T-helper 17 cell (primary cell): ENCODE measurements at places on chromosomes 1 and 21.

- H3K4me1 ChIP-seq: peaks cover 56% of the 10 kb centered on the region
- peak overlapping the region; percentile 75 for H3K27ac ChIP-seq
- H3K4me3 ChIP-seq: no peak overlapping the region
- no peaks in the 10 kb centered on the region for H3K27me3 ChIP-seq
These were observed 6.1 kb downstream of the SNAP47 start for GRCh38 chr1:227741166-227741870.

DNA sequence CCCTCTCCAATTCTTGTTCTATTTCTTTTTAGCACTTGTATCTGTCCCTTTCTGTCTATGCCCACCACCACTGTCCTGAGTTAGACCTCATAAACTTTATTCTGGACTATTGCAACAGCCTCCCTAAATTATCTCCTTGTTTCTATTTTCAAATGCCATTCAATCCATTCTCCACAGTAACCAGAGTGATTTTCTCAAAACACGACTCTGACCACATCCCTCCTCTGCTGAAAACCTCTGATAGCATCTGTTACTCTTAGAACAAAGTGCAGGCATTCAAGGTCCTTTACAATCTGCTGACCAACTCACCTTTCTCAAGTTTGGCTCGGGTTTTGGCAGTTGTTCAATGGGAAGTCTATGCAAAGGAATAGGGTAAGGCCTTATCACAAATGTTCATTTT, 22.8 kb upstream of the GPX7 start:
- H3K4me1 ChIP-seq: peaks cover 13% of the 10 kb centered on the region
- H3K4me3 ChIP-seq: no peak overlapping the region
- no peaks in the 10 kb centered on the region for H3K36me3 ChIP-seq
- no peaks in the 10 kb centered on the region for H3K27me3 ChIP-seq
- H3K27ac ChIP-seq: no peak overlapping the region

DNA sequence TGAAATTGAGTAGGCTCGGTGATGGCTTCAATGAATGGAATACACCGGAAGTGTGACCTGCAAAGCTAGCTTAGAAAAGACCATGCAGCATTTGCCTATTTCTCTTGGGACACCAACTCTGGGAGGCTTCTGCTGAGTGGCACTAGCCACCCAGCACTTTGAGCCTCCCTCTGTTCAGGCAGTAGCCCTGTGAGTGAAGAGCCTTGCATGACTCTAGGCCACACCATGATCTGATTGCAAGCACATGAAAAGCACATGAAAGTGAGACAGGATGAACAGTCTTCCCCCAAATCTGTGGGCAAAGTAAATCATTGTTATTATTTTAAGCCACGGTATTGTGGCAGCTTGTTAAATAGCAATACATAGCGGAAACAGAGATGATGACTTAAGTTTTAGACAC, 2.8 kb downstream of the CD48 start:
- DNase-seq: no peak
- H3K27me3 ChIP-seq: no peaks in the 10 kb centered on the region
- no peak overlapping the region for H3K27ac ChIP-seq
- no peak overlapping the region for H3K4me3 ChIP-seq
- peaks cover 47% of the 10 kb centered on the region for H3K4me1 ChIP-seq

DNA sequence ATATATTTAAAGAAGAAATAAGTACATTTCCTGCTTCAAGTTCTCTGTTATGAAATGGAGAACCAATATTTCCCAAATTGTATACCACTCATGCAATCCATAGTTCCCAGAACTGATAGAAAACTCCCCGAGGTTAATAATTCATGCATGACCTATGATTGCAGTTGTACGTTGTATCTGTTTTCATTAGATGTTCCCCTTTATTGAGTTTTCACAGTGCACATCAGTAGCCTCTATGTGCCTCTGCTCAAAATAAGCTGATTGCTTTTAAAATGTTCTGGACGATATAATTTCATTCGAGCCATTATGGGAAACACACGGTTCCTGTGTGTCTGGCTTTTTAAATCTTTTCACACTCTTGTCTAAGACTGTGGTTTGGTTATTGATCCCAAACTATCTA, 253.1 kb upstream of the KIAA0040 start:
- H3K27me3 ChIP-seq: peaks cover 37% of the 10 kb centered on the region
- H3K4me3 ChIP-seq: no peak overlapping the region
- no peak overlapping the region for H3K27ac ChIP-seq
- no peaks in the 10 kb centered on the region for H3K36me3 ChIP-seq
- peaks cover 4% of the 10 kb centered on the region for H3K4me1 ChIP-seq

DNA sequence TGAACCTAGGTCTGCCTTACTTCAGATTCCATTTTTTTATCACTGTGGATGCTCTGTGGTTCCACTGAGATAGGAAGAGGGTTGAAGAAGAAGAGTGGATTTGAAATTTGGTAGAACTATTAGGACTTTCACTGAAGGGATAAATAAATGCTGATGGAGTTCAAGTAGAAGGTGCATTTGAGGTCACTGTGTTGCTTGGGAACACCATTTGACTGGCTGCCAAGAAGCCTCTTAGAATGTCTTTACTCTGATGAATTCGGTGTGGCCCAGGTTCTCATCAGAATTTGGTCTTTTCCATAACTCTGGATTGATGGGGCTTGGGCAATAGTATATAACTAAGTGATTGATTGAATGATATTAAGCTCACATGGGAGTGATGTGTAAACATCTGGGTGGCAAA, 11.9 kb downstream of the XPR1 start:
- DNase-seq: no peak
- H3K4me3 ChIP-seq: no peak overlapping the region
- H3K4me1 ChIP-seq: peaks cover 28% of the 10 kb centered on the region
- peaks cover 6% of the 10 kb centered on the region for H3K36me3 ChIP-seq

- no peak for DNase-seq
- H3K4me3 ChIP-seq: peak overlapping the region; percentile 86
- no peaks in the 10 kb centered on the region for H3K27me3 ChIP-seq
- H3K4me1 ChIP-seq: peaks cover 56% of the 10 kb centered on the region
- peak overlapping the region; percentile 98 for H3K27ac ChIP-seq
These were observed 9.3 kb downstream of the NEK7 start for GRCh38 chr1:198165927-198166647.

GRCh38 chr1:229034342-229034741, 236.6 kb upstream of the RAB4A start:
- peak overlapping the region; percentile 24 for H3K27ac ChIP-seq
- no peak for DNase-seq
- no peaks in the 10 kb centered on the region for H3K27me3 ChIP-seq
- H3K4me1 ChIP-seq: peaks cover 66% of the 10 kb centered on the region
- no peak overlapping the region for H3K4me3 ChIP-seq
- H3K36me3 ChIP-seq: no peaks in the 10 kb centered on the region

- no peak overlapping the region for H3K27ac ChIP-seq
- peaks cover 35% of the 10 kb centered on the region for H3K27me3 ChIP-seq
- DNase-seq: no peak
- peaks cover 2% of the 10 kb centered on the region for H3K36me3 ChIP-seq
These were observed 17.4 kb upstream of the FAM89A start for GRCh38 chr1:231057410-231057809.

GRCh38 chr1:29120947-29121485, 2.7 kb downstream of the TMEM200B start:
- peak overlapping the region; percentile 19 for H3K4me3 ChIP-seq

DNA sequence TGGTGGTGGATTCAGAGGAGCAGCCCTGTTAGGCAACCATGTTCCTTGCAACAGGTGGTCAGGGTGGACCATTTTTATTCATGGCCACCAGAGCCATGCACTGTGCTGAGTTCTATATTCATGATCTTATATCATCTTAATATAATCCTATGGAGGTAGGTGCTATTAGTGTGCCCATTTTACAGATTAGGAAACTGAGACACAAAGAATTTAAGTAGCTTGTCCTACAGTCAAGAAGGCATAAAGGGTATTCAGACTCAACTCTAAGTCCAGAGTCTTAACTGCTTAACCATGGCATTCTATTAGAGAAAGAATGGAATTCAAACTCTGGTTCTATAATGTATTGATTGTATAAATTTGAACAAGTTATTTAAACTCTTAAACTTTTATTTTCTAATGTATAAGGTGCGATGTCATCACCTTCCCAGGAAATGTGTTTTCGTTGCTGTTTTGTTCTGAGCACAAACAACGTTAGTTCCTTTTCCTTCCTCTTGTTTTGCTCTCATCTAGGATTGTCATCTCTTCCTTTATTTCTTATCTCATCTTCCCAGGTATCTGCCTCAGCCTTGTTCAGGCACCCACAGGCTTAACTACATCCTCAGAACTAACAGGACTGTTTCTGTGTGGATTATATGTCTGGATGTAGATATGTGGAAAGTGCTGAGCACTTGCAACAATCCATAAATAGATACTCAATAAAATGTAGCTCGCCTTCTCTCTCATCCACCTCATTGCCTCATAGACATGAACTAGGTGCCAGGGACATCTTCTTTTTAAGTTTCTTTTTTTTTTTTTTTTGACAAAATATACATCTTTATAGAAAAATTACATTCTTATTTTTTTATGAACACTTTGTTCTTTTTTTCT, 207.1 kb downstream of the NFIA start:
- H3K36me3 ChIP-seq: no peaks in the 10 kb centered on the region
- H3K27me3 ChIP-seq: peaks cover 5% of the 10 kb centered on the region
- no peak overlapping the region for H3K4me3 ChIP-seq
- no peaks in the 10 kb centered on the region for H3K4me1 ChIP-seq
- H3K27ac ChIP-seq: no peak overlapping the region

DNA sequence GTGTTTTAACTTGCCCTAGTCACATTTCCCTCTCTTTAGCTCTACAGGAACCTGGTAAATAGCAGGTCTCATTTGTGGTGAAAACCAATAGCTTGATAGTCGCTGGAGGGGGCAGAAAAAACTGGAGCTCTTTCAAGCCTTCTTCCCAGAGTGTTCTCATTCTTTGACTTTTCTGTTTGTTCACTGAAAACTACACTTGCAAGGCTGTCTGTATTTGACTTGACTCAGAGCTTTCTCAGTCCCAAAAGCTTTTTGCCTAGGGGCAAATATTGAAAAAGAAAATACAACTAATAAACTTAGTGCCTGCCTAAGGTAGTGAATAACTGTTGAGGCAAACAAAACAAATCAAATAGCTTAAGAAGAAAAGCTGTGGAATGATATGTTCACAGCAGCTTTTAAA, 217.1 kb upstream of the CHRM3 start:
- H3K36me3 ChIP-seq: no peaks in the 10 kb centered on the region
- H3K4me1 ChIP-seq: no peaks in the 10 kb centered on the region
- no peaks in the 10 kb centered on the region for H3K27me3 ChIP-seq

DNA sequence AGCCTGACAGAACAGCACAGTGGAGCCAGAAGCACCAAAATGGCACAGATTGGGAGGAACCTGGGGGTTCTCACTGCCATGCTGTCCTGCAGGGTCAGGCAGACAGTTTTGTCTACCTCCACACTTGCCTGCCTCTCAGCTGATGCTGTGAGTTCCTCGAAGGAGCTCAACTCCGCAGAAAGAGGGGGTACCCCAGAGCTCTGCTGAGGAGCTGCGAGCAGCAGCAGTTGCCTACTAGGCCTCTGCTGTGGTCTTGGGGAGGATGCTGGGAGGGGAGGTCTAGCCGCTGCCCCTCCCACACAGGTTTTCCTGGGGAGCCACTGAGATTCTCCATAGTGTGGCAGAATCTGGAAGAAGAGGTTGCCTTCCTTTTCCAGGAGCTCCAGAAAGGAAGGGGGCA, 192.5 kb downstream of the FOXD2 start:
- no peak overlapping the region for H3K4me3 ChIP-seq
- H3K27ac ChIP-seq: no peak overlapping the region
- peaks cover 63% of the 10 kb centered on the region for H3K27me3 ChIP-seq
- no peaks in the 10 kb centered on the region for H3K36me3 ChIP-seq
- H3K4me1 ChIP-seq: peaks cover 4% of the 10 kb centered on the region

DNA sequence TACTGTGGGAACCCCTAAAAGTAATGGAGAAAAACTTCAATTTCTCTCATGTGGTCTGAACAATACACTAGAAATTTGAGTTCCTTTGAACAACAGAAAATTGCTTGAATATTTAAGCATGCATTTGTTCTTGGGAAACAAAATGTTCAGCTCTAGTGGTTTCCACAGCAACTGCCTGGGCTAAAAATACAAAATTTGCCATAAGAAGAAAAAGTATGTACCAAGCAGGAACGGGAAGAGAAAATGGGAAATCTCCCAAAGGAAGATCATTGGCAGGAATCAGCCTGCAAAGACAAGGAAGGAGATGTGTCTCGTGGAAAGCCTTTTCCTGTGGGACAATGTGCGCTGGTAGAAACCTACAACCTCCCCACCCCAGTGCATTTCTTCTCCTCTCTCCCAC, 119.0 kb upstream of the DPT start:
- H3K4me1 ChIP-seq: no peaks in the 10 kb centered on the region
- H3K27me3 ChIP-seq: peaks cover 41% of the 10 kb centered on the region
- H3K27ac ChIP-seq: no peak overlapping the region
- DNase-seq: no peak
- H3K4me3 ChIP-seq: no peak overlapping the region

DNA sequence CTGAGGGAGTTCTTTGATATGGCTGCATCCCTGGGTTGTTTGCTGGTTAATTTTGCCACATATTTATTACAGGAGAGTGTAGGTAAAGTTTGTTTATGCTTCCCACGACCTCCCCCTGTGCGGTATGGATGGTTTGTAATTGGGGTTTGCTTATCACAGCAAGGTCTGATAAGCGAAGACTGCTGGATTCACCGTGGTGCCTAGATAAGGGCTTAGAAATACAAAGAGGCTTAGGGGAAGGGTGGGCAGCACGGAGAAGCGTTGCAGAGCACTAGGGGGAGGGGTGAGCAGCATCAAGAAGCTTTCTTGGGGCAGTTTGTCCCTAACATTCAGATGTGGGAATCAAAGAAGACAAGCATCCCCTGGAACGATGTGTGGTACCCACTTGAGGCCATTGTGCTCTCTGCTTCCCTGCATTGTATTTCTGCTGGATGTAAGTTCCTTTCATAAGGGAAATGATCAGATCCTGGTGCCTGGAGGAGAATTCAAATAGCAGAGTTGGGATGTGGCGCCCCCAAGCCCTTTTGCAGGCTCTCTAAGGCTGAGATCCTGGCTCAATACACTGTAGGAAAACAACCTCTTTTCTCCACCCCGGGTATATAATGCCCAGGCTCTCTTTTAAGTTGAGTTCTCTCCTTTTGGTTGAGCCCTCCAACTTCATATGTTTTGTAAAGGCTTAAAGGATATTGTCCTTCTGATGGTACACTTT, 598.1 kb upstream of the ADGRL4 start:
- H3K36me3 ChIP-seq: no peaks in the 10 kb centered on the region
- no peaks in the 10 kb centered on the region for H3K4me1 ChIP-seq
- no peak overlapping the region for H3K4me3 ChIP-seq
- DNase-seq: no peak
- no peak overlapping the region for H3K27ac ChIP-seq
- no peaks in the 10 kb centered on the region for H3K27me3 ChIP-seq

GRCh38 chr1:25619101-25619890, 2.7 kb downstream of the MAN1C1 start:
- peak overlapping the region; percentile 95 for H3K27ac ChIP-seq
- H3K27me3 ChIP-seq: no peaks in the 10 kb centered on the region
- H3K4me3 ChIP-seq: peak overlapping the region; percentile 96
- H3K36me3 ChIP-seq: peaks cover 2% of the 10 kb centered on the region
- H3K4me1 ChIP-seq: peaks cover 65% of the 10 kb centered on the region

GRCh38 chr1:161082996-161083747, 6.2 kb downstream of the NECTIN4 start:
- DNase-seq: no peak
- H3K27ac ChIP-seq: no peak overlapping the region
- no peak overlapping the region for H3K4me3 ChIP-seq
- peaks cover 3% of the 10 kb centered on the region for H3K36me3 ChIP-seq
